Bone marrow (tissue), 2 donors: ENCODE measurements at places on chromosomes 13 and 19.

GRCh38 chr19:32672841-32673240 lies 2.1 kb downstream of the ANKRD27 start:
- DNase-seq, result no peak

DNA sequence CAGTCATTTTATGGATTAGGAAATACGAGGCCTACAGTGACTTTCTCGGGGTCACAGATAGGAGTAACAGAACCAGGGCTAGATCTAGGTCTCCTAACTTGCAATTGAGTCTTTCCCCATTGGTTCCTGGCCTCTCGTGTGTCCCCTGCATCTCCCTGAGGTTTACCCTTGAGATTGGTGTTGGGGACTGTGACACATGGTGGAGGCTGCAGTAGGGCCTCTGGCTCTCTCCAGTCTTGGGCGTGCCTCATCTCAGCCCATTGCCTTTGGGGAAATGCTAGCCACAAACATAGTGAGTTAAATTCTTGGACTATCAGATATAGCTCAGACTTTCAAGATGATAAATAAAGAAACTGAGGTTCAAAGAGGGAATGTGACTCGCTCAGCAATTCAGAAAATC lies 212.1 kb downstream of the KCNRG start:
- DNase-seq, result no peak

DNA sequence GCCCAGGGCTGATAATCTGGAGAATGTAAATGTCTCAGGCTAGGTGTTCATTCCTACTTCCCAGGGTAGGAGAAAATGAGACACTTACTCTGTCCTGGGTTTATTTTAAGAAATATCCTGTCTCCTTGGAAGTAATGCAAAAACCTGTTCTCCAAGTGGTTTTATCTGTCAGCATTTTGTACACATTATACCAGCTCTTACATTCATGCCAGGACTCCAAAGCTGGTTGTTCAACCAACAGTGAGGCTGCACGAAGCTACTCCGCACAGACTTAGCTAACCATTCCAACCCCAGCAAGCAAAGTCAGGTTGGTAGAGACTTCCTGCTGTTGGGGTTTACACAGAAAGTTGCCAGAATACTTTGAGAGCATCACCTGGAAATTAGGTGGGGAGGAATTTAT lies 55.6 kb downstream of the SLC7A1 start:
- no peak for DNase-seq

DNA sequence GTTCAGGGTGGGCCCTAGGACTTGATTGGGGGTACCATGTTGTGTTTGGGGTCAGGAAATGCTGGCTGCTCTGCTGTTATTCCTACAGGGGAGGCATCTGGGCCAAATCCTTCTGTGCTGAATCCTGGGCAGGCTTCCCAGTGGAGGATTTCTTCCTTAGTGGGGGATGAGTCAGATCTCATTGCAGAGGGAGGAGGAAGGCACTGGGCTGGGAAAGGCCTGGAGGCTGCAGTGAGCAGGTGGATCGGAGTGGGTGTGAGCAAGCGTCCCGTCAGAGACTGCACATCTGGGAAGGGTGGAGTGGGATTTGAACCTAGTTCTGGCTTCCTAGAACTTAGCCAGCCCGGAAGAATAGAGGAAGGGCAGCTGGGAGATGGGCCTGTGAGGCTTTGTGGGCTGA lies 11.5 kb downstream of the CCDC124 start:
- DNase-seq, result no peak
